ENCODE measurements at places on chromosomes 5 and 9.

GRCh38 chr5:178839319-178839704, 20.4 kb upstream of the ZNF354B start:
- no peak for DNase-seq

DNA sequence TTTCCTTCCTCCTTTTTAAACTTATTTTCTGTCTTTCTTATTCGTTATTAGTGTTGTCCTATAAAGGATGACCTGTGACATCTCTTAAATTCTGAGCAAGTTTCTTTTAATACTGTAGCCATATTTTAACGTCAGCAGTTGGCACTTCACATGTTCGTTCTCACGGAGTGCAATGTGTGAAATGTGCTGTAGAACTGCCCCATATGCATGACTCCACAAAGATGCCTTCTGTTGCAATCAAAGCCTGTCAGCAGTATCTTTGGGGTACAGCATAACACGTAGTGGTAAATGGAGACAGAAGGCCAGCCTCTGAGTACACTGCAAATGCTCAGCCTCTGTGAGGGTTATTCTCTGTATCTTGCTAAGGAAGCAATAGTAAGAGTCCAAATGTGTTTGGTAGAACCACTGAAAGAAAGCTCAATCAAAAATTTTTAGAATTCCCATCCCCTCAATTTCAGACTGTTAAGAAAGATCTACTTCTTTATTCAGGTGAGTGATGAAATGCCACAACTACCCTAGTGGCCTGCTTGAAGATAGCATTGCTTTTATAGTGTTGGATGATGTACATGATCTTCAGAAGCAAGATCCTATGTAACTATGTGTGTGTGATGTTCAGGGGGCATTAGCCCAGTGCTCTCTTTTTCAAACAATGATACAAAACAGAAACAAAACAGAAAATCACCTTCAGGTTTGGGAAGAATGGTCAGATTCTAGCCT, 277.7 kb downstream of the TMEM167A start:
- DNase-seq, result no peak

GRCh38 chr9:135804581-135805421, 102.5 kb downstream of the CAMSAP1 start:
- no peak for DNase-seq

DNA sequence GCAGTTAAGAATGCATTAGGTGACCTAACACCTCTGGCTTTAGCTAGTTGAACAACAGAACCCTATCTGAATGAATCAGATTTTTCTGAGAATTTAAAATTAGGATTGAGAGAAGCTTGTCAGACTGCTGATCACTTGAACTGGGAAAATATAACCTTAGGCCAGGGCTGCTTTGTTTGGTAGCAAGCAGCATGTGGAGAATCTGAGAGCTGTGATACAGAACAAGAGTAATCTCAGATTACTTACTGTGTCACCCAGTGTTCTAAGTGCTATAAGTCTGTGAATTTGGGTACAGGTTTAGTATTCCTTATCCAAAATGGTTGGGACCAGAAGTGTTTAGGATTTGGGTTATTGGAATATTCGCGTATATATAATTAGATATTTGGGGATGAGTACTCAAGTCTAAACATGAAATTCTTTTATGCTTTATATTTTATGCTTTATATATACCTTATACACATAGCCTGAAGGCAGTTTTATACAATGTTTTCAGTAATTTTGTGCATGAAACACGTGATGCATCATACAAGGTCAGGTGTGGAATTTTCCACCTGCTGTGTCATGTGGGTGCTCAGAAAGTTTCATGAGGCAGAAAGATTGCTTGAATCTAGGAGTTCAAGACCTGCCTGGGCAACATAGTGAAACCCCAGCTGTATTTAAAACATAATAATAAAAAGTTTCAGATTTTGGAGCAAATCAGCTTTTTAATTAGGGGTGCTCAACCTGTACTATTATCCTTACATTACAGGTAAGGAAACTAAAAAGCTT, 8.3 kb upstream of the CHD1 start:
- DNase-seq, result no peak

DNA sequence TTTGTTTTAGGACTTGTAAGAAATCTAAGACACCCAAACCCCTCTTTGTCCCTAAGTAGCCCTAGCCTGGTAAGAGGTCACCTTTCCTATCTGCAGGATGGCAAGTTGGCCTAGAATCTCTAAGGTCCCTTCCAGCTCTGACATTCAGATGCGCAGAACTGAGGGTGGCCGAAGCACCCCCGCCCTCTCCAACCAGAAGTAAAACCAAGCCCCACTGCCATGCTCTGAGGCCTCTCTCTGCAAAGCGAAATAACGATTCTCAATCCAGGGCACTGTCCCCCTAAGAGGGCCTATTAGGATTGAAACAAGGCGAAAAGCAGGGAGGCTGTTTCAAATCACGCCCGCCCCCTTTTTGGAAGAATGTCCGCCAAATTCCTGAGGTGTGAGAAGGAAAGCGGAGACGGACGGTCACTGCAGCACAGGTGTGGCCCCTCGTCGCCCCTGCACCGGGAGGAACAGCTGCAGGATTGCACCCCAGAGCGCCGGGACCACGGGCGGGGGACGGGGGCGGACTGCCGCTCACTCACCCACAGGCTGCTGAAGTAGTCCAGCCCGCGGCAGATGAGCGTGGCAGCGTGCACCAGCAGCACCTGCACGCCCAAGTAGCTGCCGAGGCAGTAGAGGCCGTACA, 824 bp downstream of the TMEM245 start:
- DNase-seq, result no peak

DNA sequence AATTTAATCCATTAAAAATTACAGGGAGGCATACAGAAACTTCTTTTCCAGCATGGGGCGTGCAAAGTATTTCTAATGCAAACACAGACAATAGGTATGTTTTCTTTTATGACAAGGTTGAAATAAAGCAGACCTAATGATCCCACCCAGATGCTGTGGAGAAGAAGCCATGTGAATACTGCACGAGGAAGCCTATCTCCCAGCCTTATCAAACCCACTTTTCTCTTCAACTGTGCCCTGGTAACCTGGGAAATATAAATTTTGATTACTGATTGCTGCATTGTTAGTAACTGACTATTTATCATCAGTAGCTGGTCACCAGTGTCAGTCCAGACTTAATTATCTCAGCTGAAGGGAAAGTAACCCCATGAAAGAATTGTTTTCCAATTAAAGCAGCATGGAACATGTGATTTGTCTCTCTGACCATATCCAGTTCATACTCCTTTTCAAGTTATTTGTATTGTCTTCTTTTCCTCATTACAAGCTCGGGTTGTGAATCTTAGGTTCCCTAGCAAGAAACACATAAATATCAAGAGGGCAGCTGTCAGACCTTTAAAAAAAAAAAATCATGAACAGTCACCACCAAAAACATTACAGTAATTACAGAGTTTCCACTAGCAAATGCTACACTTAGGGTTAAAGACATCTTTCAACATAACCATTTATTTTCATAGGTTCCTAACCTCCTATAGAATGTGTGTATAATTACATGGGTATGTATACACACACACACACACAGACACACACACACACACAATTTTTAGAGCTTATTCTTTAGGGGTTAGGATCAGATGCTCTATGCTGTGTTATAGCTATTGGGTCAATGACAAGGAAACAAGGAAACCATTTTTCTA, 50.3 kb downstream of the SEMA6A start:
- DNase-seq, result no peak

DNA sequence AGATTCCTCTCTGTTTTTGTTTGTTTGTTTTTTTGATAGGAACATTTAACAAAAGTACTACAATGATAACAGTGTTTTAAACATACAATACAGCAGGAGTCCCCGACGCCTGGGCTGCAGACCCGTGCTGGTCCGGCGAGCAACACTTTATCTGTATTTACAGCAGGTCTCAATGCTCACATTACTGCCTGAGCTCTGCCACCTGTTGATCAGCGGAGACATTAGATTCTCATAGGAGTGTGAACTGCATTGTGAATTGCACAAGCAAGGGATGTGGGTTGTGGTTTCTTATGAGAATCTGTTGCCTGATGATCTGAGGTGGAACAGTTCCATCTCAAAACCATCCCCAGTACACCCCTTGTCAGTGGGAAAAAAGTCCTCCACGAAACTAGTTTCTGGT, 1068.5 kb upstream of the CDH10 start:
- no peak for DNase-seq

DNA sequence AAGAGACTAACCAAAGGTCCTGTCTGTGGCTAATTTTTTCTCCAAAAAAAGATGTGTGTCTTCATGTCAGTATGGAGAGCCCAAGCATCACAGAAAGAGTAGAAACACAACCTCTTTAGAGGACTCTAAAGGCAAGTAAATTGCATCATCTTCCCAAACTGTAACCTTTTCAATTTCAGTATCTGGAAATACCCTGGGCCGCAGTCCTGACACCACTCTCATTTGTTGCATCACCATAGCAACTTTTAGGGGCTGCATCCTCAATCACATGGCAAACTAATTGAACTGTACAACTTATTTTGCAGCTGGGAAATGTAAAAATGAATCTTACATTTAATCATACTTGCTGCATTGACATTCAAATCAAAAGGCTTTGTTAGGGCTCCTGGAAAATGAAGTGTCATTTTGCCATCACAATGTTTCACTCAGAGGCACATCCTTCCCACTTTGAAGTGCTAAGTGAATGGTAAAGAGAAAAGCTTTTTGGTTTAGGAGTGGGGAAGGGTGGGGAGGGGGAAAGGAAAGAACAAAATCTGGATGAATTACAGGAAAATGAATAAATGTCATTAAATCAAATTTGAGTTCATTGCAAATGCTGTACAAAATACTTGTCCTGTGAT, 60.6 kb upstream of the GRIA1 start:
- no peak for DNase-seq

GRCh38 chr5:68644971-68645370, 429.4 kb downstream of the PIK3R1 start:
- no peak for DNase-seq

DNA sequence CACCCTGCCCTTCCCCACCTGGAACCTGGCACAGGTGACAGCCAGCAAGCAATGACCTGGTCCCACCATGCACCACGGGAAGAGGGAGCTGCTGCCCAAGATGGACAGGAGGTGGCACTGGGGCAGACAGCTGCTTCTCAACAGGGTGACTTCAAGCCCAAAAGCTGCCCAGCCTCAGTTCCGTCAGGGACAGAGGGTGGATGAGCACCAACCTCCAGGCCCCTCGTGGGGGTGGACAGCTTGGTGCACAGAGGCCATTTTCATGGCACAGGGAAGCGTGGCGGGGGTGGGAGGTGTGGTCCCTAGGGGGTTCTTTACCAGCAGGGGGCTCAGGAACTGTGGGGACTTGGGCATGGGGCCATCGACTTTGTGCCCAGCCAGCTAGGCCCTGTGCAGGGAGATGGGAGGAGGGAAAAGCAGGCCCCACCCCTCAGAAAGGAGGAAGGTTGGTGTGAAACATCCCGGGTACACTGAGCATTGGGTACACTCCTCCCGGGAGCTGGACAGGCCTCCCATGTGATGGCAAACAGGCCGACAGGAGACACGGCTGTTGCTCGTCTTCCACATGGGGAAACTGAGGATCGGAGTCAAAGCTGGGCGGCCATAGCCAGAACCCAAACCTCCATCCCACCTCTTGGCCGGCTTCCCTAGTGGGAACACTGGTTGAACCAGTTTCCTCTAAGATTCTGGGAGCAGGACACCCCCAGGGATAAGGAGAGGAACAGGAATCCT, 1.9 kb downstream of the CEL start:
- no peak for DNase-seq

DNA sequence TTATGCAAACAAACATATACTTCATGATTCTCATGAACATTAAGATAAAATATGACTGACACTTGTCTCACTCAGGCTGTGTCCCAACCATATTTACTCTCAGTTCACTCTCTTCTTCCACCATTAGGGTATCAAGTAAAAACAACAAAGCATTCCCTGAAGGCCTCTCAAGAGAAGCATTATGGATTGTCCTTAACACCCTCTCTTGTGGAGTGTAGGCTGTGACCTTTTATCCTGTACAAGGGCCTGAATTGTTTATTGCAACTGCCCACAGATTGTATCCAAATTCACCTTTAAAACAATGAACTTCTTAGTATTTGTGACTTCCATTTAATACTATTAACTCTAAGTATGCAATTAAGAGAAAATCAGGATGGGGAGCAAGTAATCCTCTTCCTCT, 78.1 kb downstream of the RICTOR start:
- DNase-seq, result no peak

- DNase-seq, result no peak
These were observed 1138.2 kb downstream of the TAF11L14 start for GRCh38 chr5:18772475-18772874.

DNA sequence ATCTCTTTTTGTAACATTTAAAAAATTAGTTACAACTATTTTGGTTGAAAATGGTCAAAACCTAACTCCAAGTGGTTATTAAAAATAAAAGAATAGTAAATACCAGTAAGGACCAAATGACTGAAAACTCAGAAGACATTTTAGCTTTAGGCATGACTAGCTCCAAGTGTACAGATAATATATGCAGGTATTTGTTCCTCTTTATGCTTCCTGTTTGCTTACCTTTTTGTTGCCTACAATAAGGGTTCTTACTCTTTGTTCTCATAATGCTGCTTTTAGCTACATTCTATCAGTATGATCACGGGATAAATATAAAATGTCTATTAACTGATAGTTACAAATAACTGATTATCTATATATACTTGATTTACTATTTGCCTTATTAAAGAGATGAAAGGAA, 259.6 kb downstream of the CDH12 start:
- no peak for DNase-seq

GRCh38 chr5:109987355-109987754, 297.6 kb downstream of the MAN2A1 start:
- DNase-seq, result no peak

DNA sequence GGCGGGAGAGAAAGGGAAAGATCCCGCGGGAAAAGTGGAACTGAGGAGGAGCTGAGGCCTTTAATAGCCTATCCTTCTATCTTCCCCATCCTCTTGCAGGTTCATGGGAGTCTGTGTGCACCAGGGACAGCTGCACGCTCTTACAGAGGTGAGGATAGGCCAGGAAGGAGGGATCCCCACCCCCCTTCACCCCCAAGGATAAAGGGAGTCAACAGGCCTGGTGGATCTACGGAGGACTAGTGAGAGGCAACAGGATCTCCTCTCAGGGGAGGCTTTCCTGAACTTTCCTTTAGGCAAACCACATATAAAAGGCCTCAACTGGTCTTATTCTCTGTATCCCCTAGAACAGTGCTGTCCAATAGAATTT, 1.1 kb downstream of the TESK1 start:
- DNase-seq, result no peak

GRCh38 chr9:90128587-90129190, 513.9 kb downstream of the DIRAS2 start:
- no peak for DNase-seq

DNA sequence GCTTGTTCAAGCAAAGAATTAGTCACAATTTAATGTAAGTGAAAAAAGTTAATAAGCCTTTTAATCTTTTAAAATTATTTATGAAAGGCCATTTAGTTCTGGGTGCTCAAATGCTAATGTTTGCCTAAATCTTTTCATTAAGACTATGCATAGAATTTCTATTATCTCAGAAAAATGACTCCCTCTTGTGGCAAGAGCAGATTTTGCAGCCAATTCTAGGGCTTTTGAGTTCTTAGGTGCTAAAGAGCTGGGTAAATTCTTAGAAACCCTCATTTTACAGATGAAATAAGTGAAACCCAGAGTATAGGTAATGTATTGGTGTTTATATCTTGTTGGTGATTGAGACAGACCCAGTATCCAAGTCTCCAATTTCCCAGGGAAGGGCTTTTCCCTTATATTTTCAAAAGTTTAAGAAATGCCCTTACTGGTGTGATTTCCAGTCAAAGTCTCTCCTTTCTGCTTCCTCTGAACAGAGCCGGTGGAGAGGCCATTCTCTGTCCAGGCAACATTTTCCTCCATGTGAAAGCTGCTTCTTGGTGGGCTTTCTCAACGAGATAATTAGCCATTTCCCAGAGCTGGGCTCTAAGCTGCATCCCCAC, 24.1 kb upstream of the PCSK5 start:
- no peak for DNase-seq
